ENCODE measurements at places on chromosomes 4 and X.
A peak's percentile ranks its signal among the peaks of the same experiment; 100 is the strongest.

GRCh38 chr4:54228056-54228527 lies 1.0 kb upstream of the PDGFRA start:
- peak; percentile 15 for DNase-seq

DNA sequence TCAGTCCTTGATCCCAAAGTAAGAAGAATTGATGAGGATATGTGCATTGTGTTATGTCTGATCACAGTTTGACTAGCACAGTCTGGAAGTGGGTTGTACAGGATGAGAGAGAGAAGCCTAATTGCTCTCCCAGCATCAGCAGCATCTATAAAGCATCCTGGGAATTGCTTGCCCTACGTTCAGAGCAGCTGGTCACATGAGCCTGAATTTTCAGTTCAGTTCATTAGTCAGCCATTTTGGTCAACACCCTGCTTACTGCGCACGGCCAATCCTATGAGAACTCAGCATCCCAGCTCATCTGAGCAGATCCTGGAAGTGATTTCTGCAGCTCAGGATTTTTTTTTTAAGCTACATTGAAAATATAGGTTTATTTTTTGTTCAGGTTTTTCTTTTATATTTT lies at the start of gene RUFY3:
TSS of gene RUFY3 (plus strand) at position 218 of the 400 bp plus-strand sequence. CDS start 610 bp downstream, outside the sequence.
- peak; percentile 81 for DNase-seq

- DNase-seq, result no peak
These were observed 128.7 kb downstream of the GASK1B start for GRCh38 chr4:158043971-158044618.

- DNase-seq, result no peak
These were observed 24.2 kb upstream of the XPNPEP2 start for GRCh38 chrX:129714581-129714980.

GRCh38 chr4:40307627-40308497 lies 27.3 kb upstream of the CHRNA9 start:
- no peak for DNase-seq

- DNase-seq, result no peak
These were observed at the start of gene CXCL11 for GRCh38 chr4:76035799-76036380. CXCL11 (minus strand) TSS chr4:76036070; CDS start chr4:76035987, 83 bp downstream.

GRCh38 chr4:104860238-104861123 lies 286.2 kb upstream of the TET2 start:
- DNase-seq, result no peak
